ENCODE measurements at places on chromosomes 5 and 9.

DNA sequence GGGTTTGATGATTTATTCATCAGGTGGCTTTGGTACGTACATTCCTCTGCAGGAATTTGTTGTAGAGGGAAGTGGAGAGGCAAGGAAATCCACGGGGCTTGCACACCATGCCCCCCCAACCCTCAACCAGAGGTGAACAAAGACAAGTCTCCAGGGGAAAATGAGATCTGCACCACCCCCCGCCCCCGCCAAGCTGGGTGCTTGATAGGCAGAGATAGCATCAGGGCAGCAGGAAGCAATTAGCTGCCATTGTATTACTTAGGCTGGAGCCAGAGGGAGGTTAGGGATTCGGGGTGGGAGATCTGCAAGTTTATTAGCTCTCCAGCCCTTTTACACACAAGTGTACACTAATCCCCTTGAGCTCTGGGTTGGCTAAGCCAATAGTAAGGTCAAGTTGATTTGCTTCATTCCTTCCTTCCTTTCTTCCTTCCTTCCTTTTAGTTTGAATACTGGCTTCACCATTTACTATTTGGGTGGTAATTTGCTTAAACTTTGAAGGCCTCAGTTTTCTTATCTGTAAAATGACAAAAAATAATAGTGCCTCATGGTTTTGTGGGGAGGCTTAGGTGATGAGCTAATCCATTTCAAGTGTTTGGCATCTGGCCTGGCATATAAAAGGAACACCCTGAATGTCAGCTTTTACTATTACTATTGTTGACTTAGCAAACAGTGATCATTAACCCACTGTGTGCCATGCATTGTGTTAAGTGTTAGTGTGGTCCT lies 34.1 kb downstream of the SPRY4 start:
- no peak for DNase-seq

- DNase-seq, result peak; percentile 57
Observed at GRCh38 chr5:125549322-125549911, 803.0 kb upstream of the ZNF608 start.

DNA sequence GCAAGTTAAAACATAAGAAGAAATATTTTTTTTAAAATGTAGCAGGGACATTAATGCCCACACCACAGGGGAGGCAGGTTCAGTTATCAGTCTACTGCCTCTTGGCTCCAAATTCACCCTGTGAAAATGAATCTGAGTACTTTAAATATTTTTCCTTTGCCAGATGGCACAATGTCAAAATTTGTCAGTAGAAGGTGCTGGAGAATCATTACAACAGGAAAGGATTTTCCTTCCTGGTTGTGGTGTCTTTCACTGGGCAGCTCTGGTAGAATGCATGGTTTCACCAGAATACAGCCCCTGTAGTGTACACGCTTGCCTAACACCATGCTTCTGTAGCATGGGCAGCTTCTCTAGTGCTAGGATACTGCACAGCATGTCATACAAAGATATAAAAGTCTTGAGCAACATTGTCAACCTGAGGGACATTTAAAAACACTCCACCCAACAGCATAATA lies 9.7 kb upstream of the SREK1 start:
- no peak for DNase-seq

DNA sequence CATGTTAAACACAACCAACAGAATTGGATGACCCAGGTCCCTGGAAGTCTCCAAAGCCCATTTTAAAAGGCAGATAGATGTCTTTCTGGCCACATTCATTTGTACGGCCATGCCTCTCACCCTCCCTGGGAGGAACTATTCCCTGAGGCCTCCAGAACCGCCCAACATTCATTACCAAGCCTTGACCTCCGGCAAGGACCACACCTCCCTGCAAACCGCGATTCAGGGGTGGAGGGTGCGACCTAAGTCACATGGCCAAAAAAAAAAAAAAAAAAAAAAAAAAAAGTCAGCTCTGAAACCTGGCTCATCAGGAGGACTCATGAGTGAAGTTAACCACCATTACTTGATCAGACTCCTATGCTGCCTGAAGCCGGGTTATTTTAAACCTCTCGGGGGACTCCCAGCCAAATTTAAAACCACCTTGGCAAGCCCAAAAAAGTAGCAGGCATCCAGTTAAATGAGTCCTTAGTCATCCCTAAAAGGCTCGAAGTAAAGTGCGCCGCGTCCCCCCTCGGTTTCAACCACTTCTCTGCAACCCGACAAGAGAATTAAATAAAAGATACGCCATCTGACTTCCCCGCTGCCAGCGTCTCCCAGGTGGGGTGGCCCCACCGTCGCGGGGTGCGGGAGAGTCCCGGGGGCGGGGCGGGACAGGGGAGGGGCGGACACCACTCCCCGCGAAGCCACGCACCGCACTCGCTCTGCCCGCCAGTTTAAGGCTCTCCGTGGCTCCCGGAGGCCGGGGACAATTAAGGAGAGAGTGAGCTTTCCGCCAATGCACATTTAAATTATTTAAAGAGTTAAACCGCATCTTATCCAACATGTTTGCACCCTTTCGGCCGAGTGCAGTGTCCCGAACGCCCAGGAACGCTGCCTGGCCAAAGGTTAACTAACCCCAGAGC lies 2.3 kb downstream of the KLF9 start:
- DNase-seq, result peak; percentile 91

GRCh38 chr9:120441426-120442307 lies 138.3 kb downstream of the CDK5RAP2 start:
- no peak for DNase-seq

GRCh38 chr5:13913962-13914361 lies 30.5 kb downstream of the DNAH5 start:
- DNase-seq, result peak; percentile 3

DNA sequence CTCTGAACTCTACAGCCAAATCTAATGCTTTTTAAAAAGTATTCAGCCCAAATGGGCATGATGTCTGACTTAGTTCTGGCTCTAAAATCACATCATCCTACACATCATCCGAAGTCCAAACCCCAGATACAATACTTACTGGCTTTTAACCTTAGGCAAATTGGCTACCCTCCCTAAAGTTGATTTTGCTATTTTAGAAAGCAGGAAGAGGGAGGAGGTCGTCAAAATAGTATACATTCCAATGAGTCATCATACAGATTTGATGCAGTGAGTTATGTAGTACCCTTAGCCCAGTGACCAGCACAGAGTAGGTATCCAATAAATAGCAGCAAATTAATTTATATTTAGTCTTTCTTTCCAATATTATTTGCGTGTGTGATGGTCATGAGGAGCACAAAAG lies 582.0 kb upstream of the TUSC1 start:
- peak; percentile 82 for DNase-seq

DNA sequence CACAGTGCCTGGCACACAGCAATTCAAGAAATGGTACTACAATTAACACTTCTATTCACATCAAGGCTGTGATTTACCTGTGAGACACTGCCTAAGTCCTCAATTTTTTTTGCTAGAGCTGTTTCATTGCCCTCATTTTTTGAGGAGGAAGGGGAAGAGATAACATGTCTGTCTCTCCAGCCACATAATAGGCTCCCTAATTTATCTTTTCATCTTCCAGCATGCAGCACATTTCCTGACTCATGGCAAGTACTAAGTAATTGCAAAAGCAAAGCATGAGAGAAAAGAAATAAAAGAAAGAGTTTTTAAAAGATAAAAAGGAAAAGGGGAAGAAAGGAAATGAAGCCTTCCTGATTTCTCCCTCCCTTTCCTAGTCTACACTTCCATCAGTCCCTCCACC lies 26.9 kb upstream of the RNF38 start:
- no peak for DNase-seq

- no peak for DNase-seq
Observed at GRCh38 chr5:151643388-151643787, 43.3 kb downstream of the SPARC start.

GRCh38 chr9:70468291-70468690 lies 53.8 kb upstream of the KLF9 start:
- DNase-seq, result no peak

GRCh38 chr5:13749766-13750165 lies 194.7 kb downstream of the DNAH5 start:
- no peak for DNase-seq

GRCh38 chr5:66828548-66829357 lies 232.6 kb downstream of the MAST4 start:
- peak; percentile 37 for DNase-seq

- DNase-seq, result peak; percentile 13
Observed at GRCh38 chr9:32839013-32839885, 55.9 kb downstream of the TMEM215 start.

GRCh38 chr5:156407251-156407650 lies 80.3 kb downstream of the SGCD start:
- no peak for DNase-seq

- no peak for DNase-seq
Observed at GRCh38 chr9:6999794-7000193, 242.0 kb downstream of the KDM4C start.

DNA sequence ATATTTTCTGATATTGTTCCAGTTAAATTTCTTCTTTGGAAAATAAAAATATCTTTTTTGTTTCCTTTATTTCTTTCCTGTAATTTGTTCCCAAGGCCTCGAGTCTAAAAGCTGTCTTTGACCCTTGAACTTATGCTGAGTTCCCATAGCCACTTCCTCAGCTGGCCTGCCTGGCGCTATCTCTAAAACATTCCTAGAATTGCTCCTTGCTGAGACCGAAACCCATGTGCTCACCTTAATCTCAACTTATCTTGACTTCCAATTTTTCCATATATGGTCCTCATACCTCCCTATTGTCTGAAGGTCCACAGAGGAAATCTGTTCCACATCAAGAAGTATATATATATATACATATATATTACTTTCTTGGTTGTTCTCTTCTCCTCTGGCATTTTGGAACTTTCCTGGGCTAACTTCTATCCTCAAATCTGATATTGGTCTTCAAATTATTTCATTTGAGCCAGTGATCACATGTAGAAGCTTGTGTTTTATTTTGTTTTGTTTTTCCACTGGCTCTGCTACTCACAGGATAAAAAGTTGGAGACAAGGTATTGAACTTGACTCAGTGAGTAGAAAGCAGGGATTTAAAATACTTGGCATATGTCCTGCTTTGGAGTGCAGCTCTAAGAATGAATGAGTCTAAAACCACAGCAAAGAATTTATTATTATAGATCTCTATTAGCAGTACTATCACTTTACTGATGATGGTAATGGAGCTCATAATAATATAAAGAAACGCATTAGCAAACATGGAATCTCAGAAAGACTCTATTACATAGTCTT lies 45.2 kb downstream of the ENC1 start:
- peak; percentile 45 for DNase-seq

GRCh38 chr5:72388646-72389045 lies 68.5 kb downstream of the PTCD2 start:
- DNase-seq, result no peak

GRCh38 chr9:471320-471719 lies 256.7 kb downstream of the DOCK8 start:
- DNase-seq, result no peak

DNA sequence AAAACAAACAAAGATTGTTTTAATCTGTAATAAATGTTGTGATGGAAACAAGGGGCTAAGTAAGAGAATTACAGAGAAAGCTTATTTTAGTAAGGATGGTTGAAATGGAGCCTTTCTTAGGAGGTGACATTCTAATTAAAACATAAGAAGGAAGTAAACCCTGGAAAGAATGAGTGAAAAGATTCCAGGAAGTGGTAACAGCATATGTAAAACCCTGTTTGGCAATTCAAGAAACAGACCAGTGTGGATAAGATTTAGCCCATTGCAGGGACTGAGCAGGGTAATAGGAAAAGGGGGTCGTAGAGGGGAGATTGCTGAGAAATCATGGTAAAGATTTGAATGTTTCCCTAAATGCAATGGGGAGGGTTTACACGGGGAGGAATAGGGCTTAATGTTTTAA lies 21.6 kb upstream of the PIP5K1B start:
- DNase-seq, result no peak

DNA sequence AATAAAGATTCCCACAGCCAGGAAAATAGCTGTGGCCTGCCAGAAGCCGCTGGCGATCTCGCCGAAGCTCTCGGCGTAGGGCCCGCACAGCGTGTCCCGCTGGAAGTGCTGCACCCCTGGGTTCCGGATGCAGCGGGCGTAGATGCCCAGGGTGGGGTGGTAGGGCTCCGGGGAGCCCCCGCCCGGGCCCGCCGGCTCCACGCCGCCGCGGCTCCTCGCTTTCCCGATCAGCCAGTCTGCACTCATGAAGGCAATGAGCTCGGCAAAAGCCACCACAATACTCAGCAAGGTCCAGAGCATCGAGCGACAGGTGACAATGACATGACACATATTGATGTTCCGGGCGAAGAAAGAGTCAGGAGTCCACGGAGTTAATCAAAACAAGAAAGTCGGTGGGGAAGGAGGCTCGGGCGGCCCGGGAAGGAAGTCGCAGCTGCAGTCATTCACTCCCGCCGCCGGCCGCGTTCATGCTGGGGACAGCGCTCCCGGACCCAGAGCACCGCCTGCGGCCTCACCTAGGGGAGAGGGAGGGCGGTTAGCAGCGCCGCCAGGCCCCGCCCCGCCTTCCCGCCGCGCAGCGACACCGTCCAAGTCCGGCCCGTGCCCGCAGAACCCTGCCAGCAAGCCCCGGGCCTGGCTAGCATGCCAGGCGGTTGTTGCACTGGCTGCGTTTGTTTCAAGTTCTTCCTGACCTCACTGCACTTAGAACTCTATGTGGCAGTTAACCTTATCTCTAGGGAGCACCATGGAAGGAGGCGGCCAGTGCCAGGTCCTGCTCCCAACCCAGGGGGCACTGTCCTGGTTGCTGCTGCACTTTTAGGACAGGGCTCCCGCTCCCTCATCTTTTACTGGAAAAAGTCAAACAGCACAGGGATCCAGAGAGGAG lies 138.4 kb downstream of the LHFPL2 start:
- no peak for DNase-seq

- no peak for DNase-seq
Observed at GRCh38 chr5:125836256-125836655, 587.0 kb upstream of the GRAMD2B start.

GRCh38 chr9:130839132-130840111 lies 4.4 kb downstream of the ABL1 start:
- no peak for DNase-seq

GRCh38 chr5:14004598-14005394 lies 60.3 kb upstream of the DNAH5 start:
- DNase-seq, result no peak

GRCh38 chr5:154479944-154480750 lies 2.1 kb upstream of the HAND1 start:
- no peak for DNase-seq

DNA sequence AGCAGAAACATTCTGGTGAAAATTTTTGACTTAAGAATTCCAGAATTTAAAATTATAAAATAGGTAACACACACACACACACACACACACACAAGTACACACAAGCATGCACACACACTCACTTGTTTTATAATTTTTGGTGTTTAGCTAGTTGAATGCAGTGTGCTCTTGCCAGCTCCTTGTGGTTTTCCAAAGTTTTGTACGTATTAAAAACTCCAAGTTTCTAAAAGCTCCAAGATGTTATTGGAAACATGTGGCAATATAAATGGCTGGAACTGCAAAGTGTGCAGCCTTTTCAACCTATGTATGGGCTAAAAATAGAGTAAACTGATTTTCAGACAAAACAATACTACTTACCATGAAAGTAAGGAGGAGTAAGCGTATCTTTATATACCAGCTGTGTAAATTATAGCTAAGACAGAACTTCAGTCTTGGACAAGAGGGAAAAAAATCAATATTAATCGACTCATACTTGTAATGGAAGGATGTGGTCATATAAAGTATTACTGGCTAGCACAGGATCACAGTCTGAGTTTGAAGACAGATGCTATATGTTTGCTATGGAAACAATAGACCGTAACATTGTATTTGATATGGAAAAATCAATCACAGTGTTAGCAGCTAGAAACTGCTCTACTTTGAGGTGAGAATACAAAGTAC lies 727.1 kb upstream of the GRAMD2B start:
- peak; percentile 76 for DNase-seq

Measured in RPMI7951 (cell line).